ENCODE measurements at places on chromosomes 16 and 17.

- H3K4me1 ChIP-seq = peaks cover 64% of the 10 kb centered on the region
- H3K4me3 ChIP-seq = no peak overlapping the region
- no peak for DNase-seq
- peak overlapping the region; percentile 72 for H3K27ac ChIP-seq
- peaks cover 30% of the 10 kb centered on the region for H3K36me3 ChIP-seq
- H3K27me3 ChIP-seq = no peaks in the 10 kb centered on the region
Observed at GRCh38 chr17:65544672-65545071, 16.8 kb downstream of the AXIN2 start.

GRCh38 chr17:35314415-35315216 is 58.8 kb downstream of the SLFN11 start:
- no peak overlapping the region for H3K27ac ChIP-seq
- H3K4me1 ChIP-seq = peaks cover 18% of the 10 kb centered on the region
- H3K36me3 ChIP-seq = no peaks in the 10 kb centered on the region
- DNase-seq = no peak

GRCh38 chr17:62065611-62066468 is 762 bp upstream of the MED13 start:
- H3K36me3 ChIP-seq = no peaks in the 10 kb centered on the region
- peak; percentile 99 for DNase-seq
- peak overlapping the region; percentile 96 for H3K4me3 ChIP-seq
- peak overlapping the region; percentile 99 for H3K27ac ChIP-seq
- H3K27me3 ChIP-seq = no peaks in the 10 kb centered on the region

- no peak overlapping the region for H3K4me3 ChIP-seq
- no peaks in the 10 kb centered on the region for H3K4me1 ChIP-seq
- H3K27ac ChIP-seq = no peak overlapping the region
- H3K36me3 ChIP-seq = no peaks in the 10 kb centered on the region
- H3K27me3 ChIP-seq = no peaks in the 10 kb centered on the region
- no peak for DNase-seq
Observed at GRCh38 chr16:10137341-10137740, 44.9 kb downstream of the GRIN2A start.

DNA sequence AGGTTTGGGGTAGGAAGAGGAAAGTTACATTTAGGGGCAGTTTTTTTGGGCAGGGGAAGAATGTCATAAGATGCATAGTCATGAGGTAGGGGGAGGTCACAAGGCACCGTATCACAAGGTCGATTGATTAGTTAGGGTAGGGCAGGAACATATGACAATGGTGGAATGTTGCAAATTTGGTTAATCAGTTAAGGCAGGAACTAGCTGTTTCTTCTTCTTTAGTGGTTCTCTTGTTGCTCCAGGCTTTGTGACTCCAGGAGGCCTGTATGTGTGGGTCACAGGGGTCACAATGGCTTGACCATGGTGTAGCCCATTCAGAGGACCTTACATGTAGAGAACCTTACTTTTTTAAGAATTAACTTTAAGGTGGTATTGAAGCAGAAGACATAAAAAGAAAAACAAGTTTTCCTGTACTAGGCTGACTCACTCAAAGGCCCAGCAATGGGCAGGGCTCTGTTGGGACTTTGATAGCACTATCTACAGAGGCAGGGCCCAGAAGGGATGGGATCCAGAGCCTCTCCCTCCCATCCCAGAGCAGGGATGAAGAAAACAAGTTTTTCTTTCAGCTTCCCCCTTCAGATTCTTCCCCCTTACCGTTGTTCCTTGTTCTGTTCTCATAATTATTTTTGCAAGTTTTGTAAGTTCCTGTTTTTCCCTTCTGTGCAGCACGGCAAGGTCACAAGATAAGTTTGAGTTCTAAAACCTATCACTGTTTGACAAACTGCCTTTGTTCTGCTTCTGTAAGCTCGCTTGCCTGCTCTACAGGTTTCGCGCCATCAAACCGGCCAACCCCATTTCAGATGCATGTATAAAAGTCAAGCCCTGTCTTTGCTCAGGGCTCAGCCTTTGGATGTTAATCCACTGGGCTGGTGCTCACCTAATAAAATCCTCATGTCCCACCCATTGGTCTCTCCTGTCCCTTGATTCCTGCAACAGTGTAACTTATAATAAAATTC is 45.8 kb upstream of the ATF7IP2 start:
- no peaks in the 10 kb centered on the region for H3K27me3 ChIP-seq
- no peak overlapping the region for H3K27ac ChIP-seq
- no peak for DNase-seq
- no peaks in the 10 kb centered on the region for H3K4me1 ChIP-seq
- H3K36me3 ChIP-seq = no peaks in the 10 kb centered on the region

Measured in spinal cord (tissue), 10 donors.